ENCODE measurements at places on chromosomes 7 and 10.

DNA sequence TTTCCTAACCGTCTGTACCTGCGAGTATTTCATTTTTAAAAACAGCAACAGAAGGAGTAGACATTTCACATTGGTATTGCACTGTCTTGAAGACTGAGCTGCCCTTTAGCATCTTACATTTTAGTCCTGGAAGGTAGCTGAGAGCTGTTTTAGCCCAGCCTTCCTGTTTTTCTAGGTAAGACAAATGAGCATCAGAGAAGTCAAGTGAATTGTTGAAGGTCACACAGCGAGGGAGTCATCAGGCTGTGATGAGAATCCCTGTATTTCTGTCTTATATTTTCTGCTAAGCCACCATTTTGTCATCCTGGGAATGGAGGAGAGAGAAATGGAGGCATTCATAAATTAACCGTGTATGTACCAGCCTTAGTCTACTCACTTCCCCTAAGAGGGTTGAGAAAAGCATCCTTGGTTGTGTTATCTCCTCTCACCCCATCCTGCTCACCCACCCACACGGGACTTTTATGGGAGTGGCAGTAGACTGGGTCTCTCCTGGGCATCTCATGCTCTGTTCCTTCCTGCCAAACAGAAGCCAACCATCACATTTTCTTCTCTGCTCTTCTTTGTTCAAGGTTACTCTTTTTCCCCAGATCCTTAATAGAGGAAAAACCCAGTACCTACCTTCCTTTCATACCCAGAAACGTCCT is 8.5 kb downstream of the RBM20 start:
- DNase-seq, result no peak

- no peak for DNase-seq
These were observed 93.7 kb downstream of the EPC1 start for GRCh38 chr10:32253276-32253675.

DNA sequence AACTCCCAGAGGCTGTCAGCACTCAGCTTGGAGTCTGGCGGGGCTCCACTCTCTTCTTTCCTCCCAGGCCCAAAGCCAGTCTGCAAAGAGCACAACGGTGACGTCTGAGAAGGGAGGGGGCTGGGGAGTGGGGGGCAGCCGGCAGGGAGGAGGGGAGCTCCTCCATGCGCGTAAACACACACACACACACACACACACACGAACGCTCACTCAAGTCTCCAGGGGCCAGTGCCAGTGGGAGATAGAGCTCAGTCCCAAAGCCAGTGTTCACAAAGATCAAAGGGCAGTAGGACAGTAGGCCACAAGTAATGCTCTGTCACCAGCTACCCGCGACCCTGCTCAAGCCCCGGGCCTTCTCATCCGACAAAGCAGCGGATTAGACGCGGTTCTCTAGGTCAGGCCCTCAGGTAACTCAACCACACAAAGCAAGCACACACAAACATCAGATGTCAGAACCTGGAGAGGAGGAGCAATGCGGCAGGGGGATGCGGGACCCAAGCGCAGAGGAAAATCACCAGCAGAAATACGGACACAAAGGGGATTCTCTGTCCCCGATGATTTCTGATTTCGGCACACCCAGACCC is 19.9 kb downstream of the TCAF1 start:
- DNase-seq, result no peak

- no peak for DNase-seq
These were observed 19.8 kb downstream of the TSPAN13 start for GRCh38 chr7:16773326-16773725.

DNA sequence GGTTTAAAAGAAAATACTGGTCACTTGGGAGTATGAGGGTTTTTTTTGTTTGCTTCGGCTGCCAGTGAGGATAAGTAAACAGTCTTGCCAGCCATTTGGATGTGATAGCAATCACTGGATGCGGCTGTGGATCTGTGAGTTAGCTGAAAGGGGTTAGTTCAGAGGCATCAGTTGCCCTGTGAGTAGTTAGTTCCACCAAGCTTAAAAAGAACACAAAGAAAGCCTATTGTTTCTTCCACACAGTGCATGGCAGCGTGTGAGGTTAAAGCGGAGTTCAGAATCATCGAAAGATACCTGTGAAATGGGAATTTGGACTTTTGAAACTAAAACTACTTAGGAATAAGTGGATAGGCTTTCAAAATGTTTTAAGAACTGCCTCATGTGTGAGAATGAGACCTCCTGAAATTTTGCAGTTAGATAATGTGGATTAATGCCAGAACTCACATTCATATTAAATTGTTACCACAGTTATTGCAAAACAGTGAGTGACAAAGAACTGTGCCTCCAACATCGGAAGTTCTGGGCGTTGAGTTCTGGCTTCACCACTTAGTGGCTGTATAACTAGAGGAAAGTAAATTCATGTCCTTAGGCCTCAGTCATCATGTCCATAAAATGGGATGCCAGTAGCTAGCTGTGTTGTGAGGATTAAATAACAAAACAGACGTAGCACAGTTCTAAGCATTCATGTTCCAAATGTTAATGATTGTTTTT is 31.3 kb downstream of the KIAA1217 start:
- DNase-seq, result no peak

GRCh38 chr7:159017741-159018140 is 126.9 kb downstream of the VIPR2 start:
- DNase-seq, result no peak

GRCh38 chr7:40551685-40552576 is 417.1 kb downstream of the SUGCT start:
- no peak for DNase-seq

- DNase-seq, result no peak
These were observed at the start of gene FGF8 for GRCh38 chr10:101775273-101776160. FGF8 (minus strand) TSS chr10:101776114; CDS start chr10:101775900, 214 bp downstream.

DNA sequence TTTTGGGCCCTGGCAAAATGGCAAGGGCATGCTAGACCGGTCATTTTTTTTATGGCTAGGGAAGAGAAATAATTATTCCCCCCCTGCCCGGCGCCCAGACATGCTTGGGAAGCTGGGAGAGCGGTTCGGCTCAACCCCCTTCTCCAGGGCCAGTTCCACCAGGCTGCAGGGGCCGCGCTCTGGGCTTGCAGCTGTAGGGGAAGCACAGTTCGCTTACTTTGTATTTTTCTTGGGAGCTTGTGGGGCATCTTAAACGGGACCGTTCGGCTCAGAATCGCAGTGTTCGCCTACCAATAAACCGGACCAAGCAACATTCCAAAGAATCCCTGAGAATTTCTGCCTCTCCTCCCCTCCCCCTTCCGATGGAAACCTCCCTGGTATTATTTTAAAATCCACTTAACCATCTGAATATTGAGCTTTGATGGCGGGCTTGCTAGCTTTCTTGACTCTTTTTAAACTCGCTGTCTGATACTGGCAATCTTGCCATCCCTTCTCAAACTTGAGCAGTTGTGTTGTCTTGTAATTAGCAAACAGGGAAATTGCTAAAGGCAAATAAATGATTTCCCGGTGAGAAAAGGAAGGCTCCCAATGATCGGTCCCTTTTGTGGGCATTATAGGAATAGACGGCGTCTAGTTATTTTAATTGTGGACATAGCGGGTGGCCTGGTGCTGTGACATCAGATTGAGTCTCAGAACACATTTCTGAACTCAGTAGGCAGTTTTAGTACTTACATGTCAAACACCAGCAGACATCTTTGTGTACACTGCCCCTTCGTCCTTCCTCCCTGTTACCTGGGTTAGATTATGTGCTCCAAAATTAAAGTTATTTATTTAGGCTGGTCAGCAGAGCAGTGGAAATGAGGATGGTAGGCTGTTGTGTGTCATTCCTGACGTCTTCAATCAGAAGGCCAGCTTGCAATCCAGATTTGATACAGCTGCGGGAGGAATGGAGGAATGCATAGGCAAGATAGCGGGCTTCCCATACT is 3.4 kb downstream of the TCF7L2 start:
- no peak for DNase-seq

GRCh38 chr7:90538405-90538804 is 57.7 kb upstream of the CDK14 start:
- no peak for DNase-seq

DNA sequence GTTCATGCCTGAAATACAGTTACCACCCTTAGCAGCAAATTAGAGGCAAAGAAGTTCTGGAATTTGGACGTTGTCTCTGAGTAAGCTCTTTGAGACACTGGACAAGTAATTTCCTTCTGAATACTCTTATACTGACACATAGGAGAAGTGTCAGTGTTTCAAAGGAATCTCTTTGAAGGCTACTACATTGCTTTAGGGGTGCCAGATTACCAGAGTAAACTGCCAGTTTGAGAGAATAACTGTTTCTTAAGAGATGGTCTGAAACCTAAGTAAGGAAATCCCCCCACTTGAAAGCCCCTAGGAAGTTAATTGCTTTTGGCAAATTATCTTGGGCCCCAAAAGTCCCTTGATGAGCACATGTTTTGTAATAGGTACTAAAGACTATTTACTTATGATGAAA is 3.4 kb downstream of the FAS start:
- no peak for DNase-seq

DNA sequence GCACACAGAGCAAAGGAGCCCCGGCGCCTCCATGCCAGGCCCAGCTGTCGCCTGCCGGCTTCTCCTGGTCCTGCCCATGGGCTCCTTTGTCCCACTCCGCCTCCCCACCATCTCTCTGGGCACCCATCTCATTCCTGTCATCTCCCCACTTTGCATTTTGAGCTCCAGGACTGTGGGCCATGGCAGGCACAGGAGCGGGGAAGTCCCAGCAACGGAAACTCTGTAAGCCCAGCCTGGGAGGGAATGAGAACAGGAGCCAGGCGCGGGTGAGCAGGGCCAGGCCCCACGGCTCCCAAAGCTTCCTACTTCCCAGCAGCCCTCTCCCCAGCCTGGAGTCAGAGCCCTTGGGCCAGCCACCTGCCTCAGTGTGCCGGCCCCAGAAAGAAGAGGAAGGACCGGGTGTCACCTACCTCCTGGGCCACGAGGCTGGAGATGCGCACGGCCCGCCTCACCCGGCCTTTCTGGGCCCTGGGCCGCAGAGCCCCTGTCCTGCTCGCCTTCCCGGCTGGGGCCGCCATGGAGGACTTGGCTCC is 23.1 kb downstream of the KCNH2 start:
- no peak for DNase-seq

DNA sequence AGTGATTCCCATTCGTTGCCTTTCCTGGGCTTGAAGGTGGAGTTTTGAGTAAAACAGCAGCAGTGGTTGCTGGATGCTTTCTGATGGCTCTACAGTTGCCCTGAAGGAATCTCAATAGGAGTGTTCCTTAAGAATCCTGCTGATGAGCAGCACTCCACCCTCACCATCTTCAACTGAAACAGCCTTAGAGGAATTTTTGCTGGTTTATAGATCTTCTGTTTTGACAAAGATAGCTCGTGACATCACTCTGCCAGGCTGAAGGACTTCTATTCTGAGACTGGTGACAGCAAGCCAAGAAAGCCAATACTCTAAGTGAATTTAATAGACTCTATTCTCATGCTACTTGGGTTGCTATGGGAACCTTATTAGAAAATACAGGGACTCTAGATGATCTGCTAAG is 1014.7 kb downstream of the NRG3 start:
- DNase-seq, result no peak

- no peak for DNase-seq
These were observed 590 bp downstream of the COL26A1 start for GRCh38 chr7:101363196-101363733.

GRCh38 chr10:98422182-98422581 is 7.2 kb upstream of the PYROXD2 start:
- no peak for DNase-seq

DNA sequence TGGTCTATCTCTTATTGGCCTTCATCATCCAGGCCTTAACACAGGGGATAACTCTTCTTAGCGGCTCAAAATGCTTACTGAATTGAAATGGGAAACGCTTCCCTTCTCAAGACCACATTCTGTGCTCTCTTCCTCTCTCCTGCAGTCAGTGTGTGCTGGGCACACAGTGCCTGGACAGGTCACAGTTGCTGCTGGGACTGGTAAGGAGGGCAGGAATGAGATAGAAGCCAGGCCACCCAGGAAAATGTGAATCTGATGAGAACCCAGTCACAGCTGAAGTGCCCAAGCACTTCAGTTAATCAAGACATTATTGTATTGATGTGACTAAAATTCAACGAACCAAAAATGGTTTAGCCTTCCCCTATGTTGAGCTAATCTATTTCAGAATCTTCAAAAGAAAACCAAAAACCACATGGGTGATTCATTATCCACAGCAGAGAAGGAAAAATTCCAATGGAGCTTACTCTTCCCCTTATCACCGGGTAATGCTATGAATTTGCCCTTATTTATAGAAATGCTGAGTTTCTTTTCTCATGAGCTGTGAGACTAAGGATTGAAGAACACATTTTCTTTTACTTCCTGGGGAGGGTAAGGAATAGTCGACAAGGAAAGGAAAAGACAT is 41.2 kb upstream of the PLPP4 start:
- DNase-seq, result no peak

DNA sequence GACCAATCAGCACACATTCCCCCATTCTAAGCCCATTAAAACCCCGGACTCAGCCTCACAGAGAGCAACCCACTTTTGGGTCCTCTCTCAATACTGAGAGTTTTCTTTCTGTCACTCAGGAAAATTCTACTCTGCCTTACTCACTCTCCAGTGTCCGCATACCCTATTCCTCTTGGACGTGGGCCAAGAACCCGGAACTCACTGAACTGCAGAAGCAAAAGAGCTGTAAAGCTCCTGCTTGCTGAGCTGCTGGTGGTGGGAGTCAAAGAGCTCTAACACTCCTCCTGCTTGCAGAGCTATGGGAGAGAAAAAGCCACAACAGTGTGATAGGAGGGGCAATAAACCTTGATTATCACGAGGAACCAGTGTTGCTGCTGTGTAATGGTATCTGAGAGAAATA is 386.9 kb downstream of the POM121L12 start:
- DNase-seq, result no peak

DNA sequence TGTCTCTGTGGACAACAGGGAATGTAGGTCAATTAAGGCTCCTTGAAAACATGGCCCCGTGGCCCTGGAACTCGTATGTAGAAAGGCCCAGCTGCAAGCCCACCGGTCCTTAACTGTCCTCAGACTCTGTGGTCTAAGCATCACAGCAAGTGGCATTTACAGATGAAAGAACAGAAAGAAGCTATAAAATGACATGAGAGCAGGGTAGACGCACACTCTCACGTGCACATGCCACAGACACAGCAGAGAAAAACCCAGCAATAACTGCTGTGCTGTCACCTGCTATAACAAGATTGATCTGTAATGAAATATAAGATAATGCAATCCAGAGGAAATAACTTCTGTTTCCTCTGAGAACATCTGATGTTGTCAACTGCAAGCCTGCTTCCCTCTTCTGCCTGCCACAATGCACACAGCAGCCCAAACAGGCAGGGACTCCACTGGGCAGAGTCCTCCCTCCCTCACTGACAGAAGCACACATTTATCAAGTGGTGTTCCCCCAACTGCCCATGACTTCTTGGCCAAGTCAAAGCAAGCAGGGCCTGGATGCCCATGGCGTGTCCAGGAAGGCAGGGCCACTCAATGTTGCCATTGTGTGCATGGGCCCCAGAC is 63.9 kb downstream of the GFRA1 start:
- DNase-seq, result no peak

DNA sequence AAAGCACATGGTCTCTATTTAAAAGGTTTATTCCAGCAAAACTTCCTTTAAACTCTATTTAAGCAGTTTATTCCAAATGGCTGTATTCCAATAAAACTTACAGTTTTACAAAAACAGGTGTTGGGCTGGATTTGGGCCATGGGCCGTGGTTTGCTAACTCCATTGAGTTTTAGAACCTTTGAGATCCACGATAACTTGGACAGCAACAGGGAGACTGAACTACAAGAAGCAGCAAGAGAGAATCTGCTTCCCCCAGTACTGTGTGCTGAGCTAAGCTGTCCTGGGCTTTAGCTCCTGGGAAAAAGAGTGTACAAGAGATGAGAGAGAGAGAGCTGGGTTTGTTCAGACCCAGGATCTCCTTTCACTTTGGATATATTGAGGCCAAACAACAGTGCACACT is 204.0 kb upstream of the CELF2 start:
- DNase-seq, result no peak

Measured in NCI-H2029 treated with DMSO at 0.1 percent for 48 hours (cell line).